ENCODE measurements at places on chromosomes 6 and 20.

- DNase-seq, result no peak
Measured at GRCh38 chr6:161549977-161550655, 276.3 kb upstream of the AGPAT4 start.

DNA sequence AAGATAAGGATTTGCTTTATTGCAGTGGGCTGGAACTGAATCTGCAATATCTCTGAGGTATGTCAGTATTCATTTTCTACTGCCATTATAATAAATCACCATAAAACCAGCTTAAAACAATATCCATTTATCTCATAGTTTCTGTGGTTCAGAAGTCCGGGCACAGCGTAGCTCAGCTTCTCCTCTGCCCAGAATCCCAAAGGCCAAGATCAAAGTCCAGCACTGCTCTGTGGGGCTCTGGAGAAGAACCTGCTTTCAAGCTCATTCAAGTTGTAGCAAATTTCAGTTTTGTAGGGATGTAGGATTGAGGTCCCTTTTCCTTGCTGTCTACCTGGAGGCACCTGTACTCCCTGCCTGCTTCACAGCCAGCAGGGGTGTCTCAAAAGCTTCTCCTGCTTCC lies 339.9 kb upstream of the AGPAT4 start:
- no peak for DNase-seq

DNA sequence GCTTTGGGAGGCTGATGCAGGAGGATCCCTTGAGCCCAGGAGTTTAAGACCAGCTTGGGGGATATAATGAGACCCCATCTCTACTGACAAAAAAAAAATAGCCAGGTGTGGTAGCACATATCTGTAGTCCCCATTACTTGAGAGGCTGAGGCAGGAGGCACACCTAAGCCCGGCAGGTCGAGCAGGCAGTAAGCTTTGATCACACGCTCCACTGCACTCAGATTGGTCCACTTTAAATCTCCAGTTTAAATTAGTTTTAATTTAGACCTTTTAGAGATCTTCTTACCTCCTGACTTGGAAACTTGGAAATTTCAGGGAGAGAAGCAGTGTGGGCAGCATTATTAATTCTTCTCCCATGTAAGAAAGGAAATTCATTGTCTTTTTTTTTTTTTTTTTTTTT lies 16.8 kb upstream of the PLCB4 start:
- no peak for DNase-seq

DNA sequence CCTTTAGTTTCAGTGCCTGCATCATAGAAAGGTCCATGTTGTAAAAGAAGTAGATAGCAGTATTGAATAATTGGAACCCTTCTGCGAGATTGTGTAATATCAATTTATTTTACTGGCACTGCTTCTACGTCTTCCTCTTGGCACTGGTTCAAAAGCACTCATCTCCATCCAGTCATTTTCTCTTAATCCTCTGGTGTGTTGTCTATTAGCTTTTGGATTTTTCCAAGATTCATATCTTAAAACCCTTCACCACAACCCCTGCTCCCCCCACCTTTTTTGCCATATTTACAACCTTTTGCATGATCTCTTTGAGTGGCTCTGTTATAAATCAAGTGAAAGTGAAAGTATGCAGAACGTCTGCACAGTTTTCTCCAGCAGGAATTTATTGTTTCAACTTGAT lies 76.6 kb upstream of the HSF2 start:
- DNase-seq, result no peak

GRCh38 chr6:53315086-53315724 lies 33.5 kb downstream of the ELOVL5 start:
- no peak for DNase-seq

DNA sequence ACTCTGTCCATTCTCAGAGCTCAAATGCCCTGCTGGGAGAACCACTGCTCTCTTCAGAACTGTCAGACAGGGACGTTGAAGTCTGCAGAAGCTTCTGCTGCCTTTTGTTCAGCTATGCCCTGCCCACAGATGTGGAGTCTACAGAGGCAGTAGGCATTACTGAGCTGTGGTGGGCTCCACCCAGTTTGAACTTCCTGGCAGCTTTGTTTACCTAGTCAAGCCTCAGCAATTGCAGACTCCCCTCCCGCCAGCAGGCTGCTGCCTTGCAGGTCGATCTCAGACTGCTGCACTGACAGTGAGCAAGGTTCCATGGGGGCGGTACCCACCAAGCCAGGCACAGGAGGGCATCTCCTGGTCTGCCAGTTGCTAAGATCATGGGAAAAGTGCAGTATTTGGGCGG lies 21.8 kb upstream of the UFL1 start:
- DNase-seq, result no peak

- no peak for DNase-seq
Measured at GRCh38 chr6:81553216-81553615, 199.3 kb downstream of the TENT5A start.

DNA sequence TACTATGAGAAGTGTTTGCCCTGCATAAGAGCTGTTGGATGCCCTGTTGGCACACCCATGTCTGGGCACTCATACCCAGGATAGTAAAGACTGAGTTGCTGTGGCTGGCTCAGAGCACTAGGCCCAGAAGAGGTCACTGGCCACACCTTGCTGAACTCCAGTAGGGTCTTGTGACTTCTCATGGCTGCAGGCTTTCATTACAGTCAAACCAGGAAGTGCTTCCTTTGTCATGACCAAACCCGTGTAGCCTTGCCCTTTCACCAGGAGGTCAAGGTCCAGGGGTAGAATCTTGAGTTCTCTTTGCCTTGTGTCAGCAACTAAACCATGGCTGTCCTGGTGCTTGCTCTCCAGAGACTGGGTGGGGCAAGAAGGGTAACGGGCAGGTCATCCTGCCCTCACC lies 49.5 kb downstream of the CD164 start:
- DNase-seq, result no peak

GRCh38 chr20:24752612-24753011 lies 196.5 kb upstream of the CST7 start:
- no peak for DNase-seq
